ENCODE measurements at places on chromosomes 3 and 15. TPM values are rescaled to one million over a fixed set of nuclear protein-coding genes. Genes with fewer than 3 reads are reported as not detected.

Gene RAB6B
- total RNA-seq, result 0.24 TPM

Gene EEF1AKMT4
- total RNA-seq, result 13.2 TPM

Gene GRK7
- total RNA-seq, result not detected

DNA sequence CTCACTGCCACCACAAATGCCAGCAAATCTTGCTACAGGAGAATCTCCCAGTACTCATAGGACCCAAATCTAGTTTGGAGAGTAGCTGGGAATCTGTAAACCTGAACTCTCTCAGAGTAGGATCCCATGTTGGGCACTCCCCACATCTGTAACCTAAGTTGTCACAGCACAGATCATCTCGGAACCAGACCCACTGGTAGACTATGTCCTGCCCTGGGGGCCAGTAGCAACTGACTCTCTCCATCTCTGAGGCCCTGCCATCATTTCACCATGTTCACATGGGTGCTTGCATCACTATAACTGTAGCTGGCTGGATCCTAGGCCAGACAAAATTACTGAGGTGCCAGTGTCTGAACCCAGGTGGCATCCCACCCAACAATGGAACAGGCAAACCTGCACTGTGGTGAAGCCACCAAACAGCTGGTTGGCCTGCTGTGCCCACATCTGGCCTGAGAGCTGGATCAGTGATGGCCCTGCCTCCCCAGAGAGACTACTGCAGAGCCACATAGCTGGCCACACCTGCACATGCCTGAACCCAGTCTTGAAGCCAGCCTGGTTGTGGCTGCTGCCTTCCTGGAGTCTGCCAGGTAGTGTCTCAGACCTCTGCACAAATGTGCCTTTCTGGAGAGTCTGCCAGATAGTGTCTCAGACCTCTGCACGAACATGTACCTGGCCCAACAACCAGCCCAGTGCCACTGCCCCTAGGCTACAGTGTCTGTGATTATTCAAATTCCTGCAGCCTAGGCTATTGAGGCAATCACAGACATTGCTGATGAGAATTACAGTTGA lies 82.0 kb downstream of the ISL2 start:
- no peak for DNase-seq

DNA sequence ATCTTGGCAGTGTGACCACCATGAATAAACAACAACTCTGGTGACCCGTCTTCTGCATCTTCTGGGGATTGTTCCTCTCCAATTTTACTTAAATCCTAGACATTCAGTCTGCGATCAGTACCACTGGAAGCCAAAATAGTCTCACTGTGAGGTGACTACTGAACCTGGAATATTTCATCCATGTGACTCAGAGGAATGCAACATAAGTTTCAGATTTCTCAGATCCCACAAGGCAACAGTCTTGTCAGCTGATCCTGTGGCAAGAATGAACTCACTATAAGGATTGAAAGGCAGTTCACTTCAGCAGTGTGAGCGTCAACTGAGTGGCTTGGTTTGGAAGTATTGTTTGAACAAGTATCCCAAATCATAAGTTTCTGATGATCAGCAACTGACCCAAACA lies 13.2 kb downstream of the NSUN3 start:
- no peak for DNase-seq

DNA sequence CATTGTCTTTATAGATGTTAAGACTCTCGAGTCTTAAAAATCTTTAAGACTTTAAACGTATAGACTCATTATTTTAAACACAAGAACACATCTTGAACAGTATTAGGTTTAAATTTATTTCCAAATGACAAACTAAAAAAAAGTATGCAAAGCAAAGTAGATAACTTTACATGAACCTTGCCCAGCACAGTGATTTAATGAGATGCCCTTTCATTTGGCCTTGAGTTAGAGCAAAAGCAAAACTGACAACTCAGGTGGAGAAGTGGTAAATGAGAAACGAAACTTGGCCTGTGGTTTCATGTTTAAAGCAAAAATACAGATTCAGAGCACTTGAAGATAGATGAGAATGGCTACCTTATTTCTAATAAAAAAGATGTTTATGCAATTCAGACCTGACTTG lies 8.6 kb downstream of the GPR15 start:
- no peak for DNase-seq

DNA sequence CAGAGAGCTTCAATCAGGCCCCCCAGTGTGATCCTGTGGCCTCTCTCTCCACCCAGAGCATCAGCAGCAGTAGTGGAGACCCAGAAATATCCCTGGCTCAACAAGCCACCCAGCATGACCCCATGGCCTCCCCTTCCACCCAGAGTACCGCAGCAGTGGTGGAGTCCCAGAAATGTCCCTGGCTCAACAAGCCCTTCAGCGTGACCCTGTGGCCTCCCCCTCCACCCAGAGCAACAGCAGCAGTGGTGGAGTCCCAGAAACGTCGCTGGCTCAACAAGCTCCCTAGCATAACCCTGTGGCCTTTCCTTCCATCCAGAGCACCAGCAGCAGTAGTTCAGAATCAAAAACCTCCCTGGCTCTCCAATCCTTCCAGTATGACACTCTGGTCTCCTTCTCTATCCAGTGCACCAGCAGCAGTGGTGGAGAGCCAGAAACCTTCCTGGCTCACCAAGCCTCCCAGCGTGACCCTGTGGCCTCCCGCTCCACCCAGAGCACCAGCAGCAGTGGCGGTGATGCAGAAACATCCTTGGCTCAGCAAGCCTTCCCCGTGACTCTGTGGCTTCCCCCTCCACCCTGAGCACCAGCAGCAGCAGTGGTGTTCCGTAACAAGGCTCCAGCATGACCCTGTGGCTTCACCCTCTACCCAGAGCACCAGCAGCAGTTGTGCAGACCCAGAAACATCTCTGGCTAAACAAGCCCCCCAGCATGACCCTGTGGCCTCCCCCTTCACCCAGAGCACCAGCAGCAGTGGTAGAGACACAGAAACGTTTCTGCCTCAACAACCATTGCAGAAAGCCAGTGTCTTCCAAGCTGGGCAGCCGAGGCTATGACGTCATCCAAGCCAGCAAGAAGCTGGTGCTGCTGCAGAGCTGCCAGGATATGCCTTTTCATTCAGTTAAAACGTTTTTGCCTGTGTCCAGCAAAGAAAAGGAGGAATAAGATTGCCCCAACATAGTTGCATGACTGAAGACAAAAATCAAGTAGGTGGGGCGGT lies 61.3 kb upstream of the TAMM41 start:
- DNase-seq, result no peak

DNA sequence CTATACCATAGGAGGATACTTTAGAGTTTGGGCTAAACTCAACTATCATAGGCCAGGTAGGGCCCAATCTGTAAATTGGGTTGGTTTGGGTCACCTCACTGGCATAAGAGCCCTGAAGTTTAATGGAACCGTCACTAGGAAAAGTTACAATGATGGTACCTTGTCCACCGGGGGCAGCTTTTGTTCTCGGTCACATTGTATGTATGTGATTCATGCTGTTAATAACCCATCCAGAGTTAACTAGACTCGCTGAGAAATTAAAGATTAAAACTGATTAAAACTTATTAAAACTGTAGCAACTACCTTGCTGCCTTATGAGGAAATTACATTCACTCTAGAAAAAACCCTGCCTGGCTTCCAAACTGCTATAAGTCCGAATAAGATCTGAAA lies 145.0 kb upstream of the TMCO5A start:
- DNase-seq, result no peak

All from CD8-positive, alpha-beta memory T cell (primary cell).